Activated CD4-positive, alpha-beta T cell treated with anti-CD3 and anti-CD28 coated beads, Interleukin-10, Interleukin-2, amounts not matched to agents 100 ng/mL and 50 ng/mL, durations not matched to agents 16 hours and 8 hours (primary cell): ENCODE measurements at places on chromosomes 11 and 22.
A peak's percentile ranks its signal among the peaks of the same experiment; 100 is the strongest.

GRCh38 chr11:116648247-116649174 is 124.3 kb downstream of the BUD13 start:
- DNase-seq: no peak

DNA sequence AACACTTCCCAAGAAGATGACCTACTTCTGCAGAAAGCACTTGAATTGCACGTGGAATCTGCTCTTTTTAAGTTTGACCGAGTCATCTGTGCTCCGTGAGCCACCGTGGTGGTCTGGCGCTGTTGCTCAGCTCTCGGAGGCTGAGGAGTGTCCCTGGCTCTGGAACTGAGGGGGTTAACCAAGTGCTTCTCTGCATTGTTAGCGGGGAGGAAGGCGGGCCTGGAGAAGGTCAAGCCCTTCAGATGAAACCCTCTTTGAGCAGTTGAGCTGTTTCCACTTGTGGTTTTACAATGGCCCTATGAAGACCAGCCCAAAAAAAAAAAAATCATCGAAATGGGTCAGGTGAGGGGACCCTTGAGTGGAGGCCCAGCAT is 286.4 kb downstream of the NTM start:
- DNase-seq: no peak

DNA sequence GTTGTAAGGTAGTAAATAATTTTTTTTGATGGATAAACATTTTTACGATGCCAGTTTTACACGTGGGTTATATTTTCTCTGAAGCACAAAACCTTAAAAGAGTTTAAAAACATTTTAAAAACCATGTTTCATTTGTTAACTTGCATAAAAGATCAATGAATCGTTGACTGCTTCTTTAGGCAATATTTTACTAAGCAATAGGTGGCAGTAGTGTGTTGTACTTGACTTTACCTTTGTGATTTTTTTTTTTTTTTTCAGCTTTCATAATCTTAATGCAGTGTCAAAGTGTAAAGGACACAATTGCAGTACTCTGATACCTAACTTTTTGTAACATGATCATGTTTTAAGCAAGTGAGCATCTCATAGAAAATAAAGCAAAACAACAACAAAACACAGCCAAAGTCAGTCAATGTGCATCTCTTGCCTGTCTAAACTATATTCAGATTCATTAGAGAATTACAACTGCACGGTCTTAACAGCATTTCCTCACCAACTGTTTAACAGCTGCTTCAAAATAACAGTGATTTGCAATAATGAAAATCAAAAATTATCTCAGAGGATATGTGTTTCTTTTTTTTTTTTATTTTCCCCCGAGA is 27.7 kb downstream of the DNAJC24 start:
- peak; percentile 8 for DNase-seq

DNA sequence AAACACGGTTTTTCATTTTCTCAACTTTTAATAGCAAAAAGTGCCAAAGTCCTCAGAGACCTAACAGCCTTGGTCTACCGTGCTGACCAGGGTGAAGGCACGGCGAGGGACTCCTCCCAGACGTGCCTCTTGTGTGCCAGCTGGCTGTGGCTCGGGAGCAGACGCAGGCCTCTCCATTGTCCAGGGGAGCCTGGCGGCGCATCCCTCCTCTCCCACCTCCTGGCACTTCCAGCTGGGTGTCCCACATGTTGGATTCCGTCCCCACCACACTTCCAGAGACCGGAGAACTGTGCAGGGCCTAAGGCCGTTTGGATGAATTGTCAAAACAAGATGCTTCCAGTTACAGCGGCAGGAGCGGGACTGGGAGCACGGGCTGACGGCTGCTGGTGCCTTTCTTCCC is 11.6 kb downstream of the CDPF1 start:
- DNase-seq: no peak

DNA sequence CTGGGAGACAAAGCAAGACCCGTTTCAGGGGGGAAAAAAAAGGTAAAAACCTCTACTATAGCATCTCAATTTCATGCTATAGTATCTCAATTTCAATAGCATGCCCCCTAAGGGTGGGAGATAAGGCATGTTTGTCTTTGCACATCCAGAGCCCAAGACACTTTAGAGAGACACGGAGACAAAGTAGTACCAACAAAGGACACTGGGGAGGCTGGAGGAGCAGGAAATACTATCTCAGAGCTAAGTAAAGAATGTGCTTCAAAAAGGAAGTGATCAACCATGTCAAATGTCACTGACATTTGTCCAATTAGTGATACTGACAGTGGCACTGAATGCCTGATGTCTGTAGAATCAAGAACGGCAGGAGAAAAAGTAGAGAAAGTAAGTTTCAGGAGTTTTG is 68.6 kb downstream of the RRAS2 start:
- no peak for DNase-seq

DNA sequence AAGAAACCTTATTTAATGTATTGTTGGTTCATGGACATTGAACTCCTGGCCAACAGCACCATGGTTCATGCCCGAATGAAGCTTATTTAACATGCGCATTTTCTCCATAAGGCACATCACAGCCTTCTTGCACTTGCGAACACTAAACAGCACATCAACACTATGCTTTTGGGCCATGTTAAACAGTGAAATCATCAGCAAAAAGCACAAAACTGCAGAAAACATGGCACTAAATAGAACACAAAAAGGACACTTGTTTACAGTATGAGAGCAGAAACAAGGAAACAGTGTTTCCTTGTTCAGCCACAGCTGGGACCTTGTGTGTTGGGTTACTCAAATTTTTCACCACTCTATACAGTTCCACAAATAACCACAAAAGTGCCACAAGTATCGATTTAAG is 122.3 kb downstream of the MSANTD4 start:
- DNase-seq: no peak

DNA sequence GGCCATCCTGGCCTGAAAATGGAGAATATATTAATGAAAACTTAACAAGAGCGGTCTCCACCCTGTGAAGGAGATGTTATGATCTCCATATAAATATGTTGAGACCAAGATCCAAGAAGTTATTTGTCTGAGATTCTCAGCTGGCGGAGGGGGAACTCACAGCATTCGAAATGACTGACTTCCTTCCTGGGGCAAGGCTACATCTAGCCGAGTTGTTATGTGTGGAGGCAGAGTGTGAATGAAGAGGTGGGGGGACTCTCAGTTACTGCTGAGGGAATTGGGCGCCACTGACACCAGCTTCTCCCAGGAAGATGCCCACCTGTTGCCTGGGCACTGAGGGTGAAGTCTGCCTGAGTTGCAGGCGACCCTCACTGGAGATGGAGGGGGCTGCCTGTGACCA is 5.9 kb downstream of the HTR3A start:
- no peak for DNase-seq
